Stimulated activated CD4-positive, alpha-beta T cell treated with anti-CD3 and anti-CD28 coated beads, Interleukin-1b, Interleukin-23, amount 100 ng/mL, for 1 hour (primary cell): ENCODE measurements at places on chromosomes 2 and 18.

DNA sequence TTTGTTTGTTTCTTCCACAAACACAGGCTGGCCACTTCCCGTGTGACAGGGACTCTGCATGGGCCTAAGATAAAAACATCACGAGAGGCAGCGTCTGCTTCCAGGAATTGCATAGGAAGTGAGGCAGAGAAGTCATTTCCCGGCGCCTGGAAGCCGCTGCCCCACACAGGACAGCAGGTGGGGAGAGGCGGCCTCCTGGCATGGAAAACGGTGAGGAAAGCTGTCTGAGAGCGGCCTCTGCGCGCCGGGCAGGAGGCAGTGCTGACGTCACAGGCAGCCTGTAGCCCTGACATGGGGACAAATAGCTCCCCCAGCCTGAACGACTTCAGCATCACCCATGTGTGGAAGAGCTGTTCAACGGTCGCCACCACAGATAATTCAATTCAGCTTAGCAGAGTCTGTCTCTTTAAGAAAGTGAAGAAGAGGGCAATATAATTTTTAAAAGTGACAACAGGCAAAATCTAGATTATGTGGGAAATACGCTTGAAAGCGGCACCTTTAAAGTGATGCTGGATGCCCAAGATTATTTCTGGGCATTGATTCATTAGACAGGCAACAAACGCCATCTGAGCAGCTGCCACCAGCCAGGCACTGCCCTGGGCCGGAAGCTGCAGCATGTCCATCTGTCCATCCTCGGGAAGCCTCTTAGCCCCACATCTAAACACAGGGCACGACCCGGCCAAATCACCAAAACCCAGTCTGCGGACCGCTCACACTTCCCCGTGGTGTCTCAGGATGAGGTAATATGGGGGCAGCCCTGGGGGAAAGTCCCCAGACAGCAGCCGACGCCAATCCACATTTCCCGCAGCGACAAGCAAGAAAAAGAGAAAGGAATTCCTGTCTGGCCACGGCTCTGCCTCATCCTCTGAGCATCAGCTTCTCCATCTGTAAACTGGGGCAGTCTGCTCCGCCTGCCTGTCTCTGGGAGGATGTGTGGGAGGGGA, 138.9 kb downstream of the PXDN start:
- no peak for DNase-seq

DNA sequence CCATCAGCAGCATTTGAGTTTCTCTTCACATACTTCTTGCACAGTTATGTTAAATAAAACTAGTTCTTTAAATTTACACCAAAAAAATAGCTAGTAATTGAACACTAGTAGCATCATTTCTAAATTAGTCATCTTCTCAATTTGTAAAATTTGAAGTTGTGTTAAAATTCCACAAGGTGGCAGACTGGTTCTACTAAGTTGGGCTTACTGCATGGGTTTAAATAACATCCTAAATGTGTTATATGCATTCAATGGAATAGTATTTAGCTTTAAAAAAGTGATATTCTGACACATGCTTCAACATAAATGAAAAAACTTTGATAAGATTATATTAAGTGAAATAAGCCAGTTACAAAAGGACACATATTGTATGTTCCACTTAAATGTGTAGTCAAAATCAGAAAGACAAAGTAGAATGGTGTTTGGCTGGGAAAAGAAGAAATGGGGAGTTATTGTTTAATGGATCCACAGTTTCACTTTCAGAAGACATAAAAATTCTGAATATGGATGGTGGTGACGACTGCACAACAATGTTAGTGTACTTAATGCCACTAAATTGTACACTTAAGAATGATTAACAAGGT, 28.7 kb upstream of the RPRD1A start:
- DNase-seq: no peak

- DNase-seq: no peak
These were observed 1.2 kb upstream of the UGT1A7 start for GRCh38 chr2:233680361-233681045.

DNA sequence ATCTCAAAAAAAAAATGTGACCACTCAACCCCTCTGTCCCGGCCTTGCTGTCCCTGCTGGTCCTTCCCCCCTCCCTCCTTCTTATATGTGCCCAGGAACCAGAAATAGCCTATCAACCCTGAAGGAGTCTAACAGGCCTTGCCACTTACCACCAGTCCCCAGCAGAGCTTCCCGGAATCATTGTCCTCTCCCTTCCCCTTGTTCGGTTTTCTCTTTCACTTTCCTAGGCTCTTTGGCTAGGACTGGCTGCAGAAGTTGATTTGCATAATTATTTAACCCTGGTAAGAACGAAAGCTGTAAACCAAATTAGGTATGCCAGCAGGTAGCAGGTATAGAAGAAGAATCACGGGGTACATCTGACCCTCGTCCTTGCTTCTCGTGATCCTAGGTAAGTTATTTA, 72.6 kb upstream of the ZNF532 start:
- no peak for DNase-seq

- no peak for DNase-seq
These were observed 73.5 kb downstream of the WDPCP start for GRCh38 chr2:63514781-63515180.

GRCh38 chr2:65640793-65641103, 208.3 kb upstream of the SPRED2 start:
- no peak for DNase-seq

GRCh38 chr18:74153793-74154192, 5.5 kb downstream of the TIMM21 start:
- no peak for DNase-seq

GRCh38 chr18:56389190-56389589, 249.2 kb downstream of the TXNL1 start:
- DNase-seq: no peak

DNA sequence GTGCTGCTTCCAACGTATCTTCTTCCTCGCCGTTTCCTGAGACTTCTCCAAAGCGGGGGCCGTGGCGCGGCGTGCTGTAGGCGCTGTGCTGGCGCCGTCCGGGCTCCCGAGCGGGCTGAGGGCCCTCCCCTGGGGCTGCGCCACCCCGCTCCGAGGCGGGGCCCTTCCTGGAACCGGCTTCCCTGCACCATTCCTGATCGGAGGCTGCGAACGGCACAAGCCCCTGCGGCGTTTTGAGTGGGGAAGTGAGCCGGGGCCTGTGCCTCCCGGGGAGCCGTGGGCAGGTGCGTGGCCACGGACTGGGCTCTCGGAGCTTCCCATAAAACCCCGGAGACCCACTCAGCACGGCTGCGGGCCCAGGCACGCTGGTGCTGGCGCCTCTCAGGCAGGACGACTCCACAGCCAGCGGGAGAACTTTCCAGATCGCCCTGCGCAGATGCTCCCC, 74.7 kb downstream of the PSMG2 start:
- no peak for DNase-seq

GRCh38 chr2:120734930-120735651, 577 bp upstream of the GLI2 start:
- DNase-seq: no peak

GRCh38 chr2:83665894-83666293, 793.2 kb downstream of the SUCLG1 start:
- DNase-seq: no peak

DNA sequence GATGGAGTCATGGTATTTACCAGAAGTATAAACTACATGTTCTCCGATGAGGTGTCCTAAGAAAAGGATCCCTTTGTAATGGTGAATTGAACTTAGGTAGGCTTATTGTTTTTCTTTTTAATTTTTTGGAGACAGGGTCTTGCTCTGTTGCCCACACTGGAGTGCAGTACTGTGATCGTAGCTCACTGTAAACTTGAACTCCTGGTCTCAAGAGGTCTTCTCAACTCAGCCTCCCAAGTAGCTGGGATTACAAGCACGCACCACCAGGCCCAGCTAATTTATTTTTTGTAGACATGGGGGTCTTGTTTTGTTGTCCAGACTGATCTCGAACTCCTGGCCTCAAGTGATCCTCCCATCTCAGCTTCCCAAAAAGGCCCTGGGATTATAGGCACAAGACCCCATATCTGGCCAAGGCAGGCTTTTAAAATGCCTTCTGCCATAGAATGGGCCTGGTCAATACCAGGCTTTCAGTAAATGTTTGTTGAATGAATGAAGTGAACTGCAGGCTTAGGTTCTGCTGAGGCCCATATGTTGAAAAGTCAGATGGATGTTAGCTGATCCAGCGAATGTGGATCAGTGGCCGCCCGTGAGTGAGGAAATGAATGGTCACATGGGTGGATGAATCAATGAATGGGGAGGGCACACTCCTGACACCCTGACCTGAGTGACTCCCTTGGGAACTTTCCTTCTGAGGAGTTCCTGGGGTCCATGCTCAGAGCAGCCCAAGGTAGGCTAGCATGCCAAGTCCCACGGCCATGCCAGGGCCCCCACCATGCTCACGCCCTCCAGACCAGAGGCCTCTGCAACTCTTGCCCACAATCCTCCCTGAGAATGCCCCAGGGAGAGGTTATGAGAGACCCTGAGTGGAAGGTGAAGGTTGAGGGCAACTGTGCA, 118.0 kb upstream of the MYCN start:
- no peak for DNase-seq

DNA sequence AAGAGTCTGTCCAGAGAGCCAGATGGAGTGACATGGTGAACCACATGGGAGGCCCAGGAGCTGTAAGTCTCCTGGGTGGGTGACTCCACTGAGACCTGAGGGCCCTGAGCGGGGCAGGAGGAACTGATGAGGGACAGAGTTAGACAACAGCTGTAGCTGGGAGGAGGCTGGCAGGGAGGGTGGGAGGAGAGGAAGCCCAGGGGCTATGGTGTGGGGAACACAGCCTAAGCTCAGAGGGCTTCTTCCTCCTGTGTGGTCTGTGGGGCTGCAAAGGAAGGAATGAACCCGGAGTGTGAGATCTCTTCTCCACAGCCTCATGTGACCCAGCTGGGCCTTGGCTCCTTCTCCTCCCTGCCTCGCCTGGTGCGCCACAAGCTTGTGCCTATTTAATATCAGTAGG, 395.6 kb upstream of the HS6ST1 start:
- DNase-seq: no peak

DNA sequence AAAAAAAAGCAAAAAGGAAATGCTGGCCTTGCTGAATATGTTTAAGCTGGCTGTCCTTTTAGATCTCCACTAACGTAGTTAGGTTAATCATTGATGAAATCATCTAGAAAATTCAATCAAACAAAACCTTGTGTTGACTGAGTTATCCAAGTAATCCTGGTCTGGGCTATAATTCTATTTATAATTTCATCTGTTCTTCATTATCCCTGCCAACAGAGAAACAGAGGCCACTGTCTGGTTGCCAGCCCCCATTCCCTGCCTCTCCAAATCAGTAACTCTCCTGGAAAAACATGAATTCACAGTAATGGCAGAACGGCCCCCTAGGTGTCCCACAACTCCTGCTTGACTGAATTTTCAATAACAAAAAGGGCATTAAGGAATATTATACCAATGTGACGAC, 24.6 kb downstream of the DOCK10 start:
- DNase-seq: no peak

DNA sequence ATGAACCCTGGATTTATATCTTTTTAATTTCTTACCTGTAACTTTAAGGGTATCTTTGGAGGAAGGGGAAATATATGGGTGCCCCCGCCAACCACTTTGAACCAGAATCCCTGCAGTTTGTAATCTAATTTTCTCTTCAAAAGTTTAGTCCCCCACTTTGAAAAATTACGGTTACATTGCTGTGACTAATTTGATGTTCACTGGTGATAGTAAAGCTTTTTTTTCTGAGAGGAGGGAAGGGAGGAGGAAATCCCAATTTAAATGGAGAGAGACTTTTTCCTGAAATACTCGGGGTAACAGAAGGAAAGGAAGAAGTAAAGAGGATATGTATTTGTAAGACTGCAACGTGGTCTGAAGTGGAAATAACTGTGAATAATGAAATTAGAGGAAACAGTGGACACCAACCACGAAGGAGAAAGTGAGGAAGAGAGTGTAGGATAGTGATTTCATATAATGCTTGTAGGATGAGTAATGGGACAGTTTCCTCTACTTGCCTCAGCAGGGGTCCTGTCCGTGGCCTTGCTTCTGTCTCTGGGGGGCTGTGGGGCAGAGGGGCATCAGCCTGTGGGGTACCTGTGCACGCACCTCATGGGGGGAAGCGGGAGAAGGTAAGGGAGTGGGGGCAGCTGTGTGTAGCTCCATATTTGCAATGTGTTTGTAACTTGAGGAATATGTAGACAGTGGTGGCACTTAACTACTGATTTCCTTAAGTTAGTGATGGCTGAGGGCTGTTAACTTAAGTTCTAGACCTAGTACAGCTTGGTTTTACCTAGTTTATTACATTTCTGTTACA, 161.1 kb downstream of the LTBP1 start:
- DNase-seq: no peak

- no peak for DNase-seq
These were observed 416.6 kb upstream of the MEX3C start for GRCh38 chr18:51614033-51614432.

- DNase-seq: no peak
These were observed 187.0 kb upstream of the HDAC4 start for GRCh38 chr2:239587841-239588240.

- DNase-seq: no peak
These were observed 232.1 kb downstream of the LOXHD1 start for GRCh38 chr18:46424898-46425297.

DNA sequence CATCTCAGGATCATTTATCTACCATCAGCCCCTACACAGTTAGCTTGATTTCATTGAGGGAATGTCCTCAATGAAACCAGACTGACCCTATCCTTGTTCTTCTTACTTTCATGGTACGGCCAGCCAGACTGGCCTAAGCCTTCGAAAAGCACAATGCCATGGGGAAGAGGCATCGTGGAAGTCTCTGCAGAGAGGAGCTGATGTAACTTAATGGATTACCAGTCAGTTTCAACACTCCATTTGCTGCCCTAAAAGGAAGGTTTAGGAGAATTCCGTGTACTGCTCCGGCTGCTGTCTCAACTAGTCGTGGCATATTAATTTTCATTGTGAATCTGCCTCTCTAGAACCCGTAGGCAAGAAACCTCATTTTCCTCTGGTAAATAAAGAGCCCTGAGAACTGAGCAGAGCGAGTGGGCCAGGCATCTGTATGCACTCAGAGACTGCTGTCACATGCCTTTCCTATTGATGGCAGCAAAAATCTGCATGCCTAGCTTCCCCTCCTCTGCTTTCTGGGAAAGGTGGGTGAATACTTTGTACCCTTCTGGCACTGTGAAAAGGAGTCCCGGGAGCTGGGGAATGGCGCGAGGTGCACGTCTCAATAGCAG, 184.9 kb downstream of the KLHL29 start:
- no peak for DNase-seq

DNA sequence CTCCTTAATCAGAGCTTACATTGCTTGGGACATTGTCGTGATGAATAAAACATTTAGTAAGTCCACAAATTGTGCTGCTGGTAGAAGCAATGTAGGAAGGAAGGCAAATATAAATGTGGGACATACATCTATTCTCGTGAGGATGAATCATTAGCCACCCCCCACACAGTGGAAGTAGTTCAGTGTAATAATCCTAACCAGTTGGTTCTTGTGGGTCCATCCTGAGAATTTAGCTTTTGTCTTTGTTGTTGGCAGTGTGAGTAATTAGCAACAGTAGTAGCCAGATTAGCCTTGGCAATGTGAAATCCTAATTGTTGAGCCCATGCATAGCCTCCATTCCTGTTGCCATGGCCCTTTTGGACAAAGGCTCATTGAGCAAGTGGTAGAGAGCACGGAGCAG, 532.1 kb downstream of the FBXO15 start:
- no peak for DNase-seq

DNA sequence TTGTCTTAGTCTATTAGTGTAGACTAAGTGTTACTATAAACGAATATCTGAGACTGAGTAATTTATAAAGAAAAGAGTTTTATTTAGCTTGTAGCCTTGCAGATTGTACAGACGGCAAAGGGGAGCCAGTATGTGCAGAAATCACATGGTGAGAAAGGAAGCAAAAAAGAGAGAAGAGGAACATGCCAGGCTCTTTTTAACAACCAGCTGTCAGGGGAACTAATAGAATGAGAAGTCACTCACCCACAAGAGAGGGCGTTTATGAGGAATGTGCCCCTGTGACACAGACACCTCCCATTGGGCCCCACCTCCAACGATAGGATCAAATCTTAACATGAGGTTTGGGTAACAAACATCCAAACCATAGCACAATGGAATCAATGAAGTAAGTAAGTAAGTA, 20.6 kb upstream of the ZNF804A start:
- no peak for DNase-seq
